Lung (tissue), 17 donors: ENCODE measurements at places on chromosomes 4 and X. TPM values are rescaled to one million over a fixed set of nuclear protein-coding genes. Genes with fewer than 3 reads are reported as not detected.

CT45A2 gene
- not detected for total RNA-seq

RAB39B gene
- total RNA-seq: 0.63 TPM

GUCY1A1 gene
- 48.9 TPM for total RNA-seq

WNK3 gene
- total RNA-seq: 5.2 TPM

PRRG3 gene
- 2.4 TPM for total RNA-seq

GPR119 gene
- not detected for total RNA-seq

SLC6A8 gene
- 9.6 TPM for total RNA-seq

KLKB1 gene
- 0.31 TPM for total RNA-seq

CLCN4 gene
- total RNA-seq: 9.3 TPM

SFRP2 gene
- 7.4 TPM for total RNA-seq

UGT2A3 gene
- total RNA-seq: 0.18 TPM

SSX4B gene
- total RNA-seq: not detected

PCSK1N gene
- total RNA-seq: 10.7 TPM

USP46 gene
- 13.4 TPM for total RNA-seq

NPY1R gene
- total RNA-seq: 1.3 TPM

IL2 gene
- not detected for total RNA-seq

CXCR3 gene
- 0.40 TPM for total RNA-seq

NLGN3 gene
- 1.5 TPM for total RNA-seq

TMPRSS11D gene
- total RNA-seq: not detected

BTC gene
- 9.2 TPM for total RNA-seq

TCP11X2 gene
- 1.0 TPM for total RNA-seq

DKC1 gene
- 32.3 TPM for total RNA-seq

LRP2BP gene
- 2.9 TPM for total RNA-seq

ZNF732 gene
- not detected for total RNA-seq

MAGEA3 gene
- total RNA-seq: not detected

ADH1A gene
- total RNA-seq: 0.23 TPM

ADGRL3 gene
- 5.4 TPM for total RNA-seq

PTTG2 gene
- 0.52 TPM for total RNA-seq

GLRA2 gene
- total RNA-seq: 0.60 TPM

CDKL5 gene
- 29.2 TPM for total RNA-seq

SH2D1A gene
- total RNA-seq: 0.46 TPM

SCD5 gene
- total RNA-seq: 21.4 TPM

IQCM gene
- total RNA-seq: not detected

KIT gene
- 74.4 TPM for total RNA-seq

PDGFRA gene
- total RNA-seq: 79.2 TPM

CT45A1 gene
- not detected for total RNA-seq

COX7B gene
- 141 TPM for total RNA-seq

APELA gene
- total RNA-seq: not detected

NR0B1 gene
- not detected for total RNA-seq

LEF1 gene
- total RNA-seq: 25.4 TPM

DMD gene
- 73.8 TPM for total RNA-seq

AVPR2 gene
- total RNA-seq: 0.98 TPM

CLNK gene
- total RNA-seq: not detected

TRIM75 gene
- not detected for total RNA-seq

ARR3 gene
- not detected for total RNA-seq

ANXA10 gene
- not detected for total RNA-seq

SHOX gene
- total RNA-seq: not detected

SNCA gene
- 60.4 TPM for total RNA-seq
